ENCODE measurements at places on chromosomes 6 and 20.

DNA sequence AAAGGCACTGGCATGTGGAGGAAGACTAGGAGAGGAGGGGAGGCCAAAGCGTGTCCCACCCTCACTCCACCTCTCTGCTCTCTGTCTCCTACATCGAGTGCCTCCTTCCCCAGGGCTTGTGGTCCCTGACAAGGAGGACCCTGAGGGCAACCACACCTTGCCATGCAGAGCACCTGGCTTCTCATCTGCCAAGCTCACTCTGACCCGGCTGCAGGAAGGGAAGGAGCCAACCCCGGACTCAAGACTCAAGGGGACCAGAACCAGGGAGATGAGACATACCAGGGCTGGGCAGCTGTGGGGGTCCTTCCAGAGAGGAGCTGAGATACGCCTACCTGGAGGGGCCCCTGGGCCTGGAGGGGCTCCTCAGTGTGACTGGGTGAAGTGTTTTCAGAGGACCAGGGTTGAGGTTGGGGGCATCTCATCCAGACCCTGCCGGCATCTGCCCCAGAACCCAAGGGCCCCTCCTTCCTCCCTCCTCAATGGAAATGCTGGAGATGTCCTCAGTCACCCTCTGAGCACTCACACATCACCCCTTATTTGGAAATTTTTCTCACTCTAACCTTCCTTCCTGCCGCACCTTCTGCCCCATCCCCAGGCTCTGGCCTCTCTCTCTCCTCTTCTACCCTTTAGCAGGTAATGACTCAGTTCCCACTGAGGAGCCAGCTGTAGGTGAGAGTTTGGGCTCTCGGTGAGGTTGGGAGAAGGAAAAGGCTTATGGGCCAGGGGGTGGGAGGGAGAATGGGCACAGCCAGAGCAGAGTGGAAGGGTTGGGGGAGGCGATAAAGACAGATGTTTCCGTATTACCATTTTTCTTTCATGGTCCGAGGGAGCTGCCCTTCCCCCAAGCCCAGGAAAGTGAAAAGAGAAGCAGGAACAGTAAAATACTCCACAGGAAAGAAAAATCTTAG, 32.0 kb upstream of the POU5F1 start:
- no peak for ATAC-seq

GRCh38 chr6:155234167-155234566, 29.6 kb upstream of the CLDN20 start:
- ATAC-seq = no peak

DNA sequence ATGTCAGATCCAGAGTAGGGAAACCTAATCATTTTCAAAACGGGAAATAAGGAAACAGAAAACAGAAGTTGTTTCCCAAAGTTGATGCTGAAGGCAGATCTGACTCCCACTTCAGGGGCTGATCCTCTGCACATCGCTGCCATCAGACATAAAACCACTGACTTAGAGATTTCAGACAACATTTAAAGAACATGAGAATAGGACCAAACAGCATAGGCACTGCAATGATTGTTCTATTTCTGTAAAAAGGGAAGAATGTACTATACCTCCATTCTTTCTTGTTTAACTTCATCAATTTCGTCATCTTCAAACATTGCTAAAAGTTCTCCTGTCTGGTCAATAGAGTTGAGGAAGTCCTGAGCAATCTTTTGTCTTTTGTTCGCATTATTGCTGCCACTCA, 324.7 kb upstream of the RUNX2 start:
- no peak for ATAC-seq

GRCh38 chr6:85600713-85601313, 7.2 kb upstream of the SNX14 start:
- ATAC-seq = no peak

DNA sequence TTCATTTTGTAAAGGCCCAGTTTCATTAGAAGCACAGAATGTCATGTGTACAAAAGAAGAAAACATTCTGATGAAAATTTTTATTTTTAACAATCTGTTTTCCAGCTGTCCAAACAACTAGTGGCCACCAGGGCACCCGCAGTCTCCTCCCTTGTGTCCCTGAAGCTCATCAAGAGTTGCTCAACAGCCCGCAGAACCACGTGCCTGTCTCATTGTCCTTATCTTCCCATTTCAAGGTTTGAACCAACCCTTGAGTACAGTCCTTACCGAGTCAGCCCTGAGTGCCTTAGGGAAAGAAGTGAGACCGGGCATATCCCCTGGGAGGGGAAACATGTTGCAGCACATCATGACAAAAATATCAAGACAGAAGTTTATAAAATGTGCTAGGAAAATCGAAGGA, 15.9 kb upstream of the ZNF133 start:
- ATAC-seq = no peak

DNA sequence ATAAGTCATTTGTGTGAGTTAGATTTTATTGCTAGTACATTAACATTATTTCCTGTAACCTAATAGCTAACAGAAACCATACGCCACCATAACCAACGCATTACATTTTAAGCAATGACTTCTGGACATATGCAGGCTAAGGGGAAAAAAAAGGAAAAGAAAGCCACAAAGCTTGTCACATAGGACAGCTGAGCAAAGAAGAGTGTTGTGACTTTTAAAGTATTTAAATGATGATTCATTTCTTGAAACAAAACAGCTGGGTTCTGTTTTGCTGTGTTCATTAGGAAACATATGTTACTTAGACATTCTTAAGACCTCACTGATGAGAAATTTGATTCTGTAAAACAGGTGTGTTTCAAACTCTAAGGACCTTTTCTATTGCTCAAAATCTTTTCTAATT, 171.4 kb downstream of the COL9A1 start:
- peak; percentile 59 for ATAC-seq

- no peak for ATAC-seq
These were observed 24.7 kb downstream of the DACT2 start for GRCh38 chr6:168294901-168295300.

- ATAC-seq = no peak
These were observed 33.2 kb downstream of the SERPINB6 start for GRCh38 chr6:2938004-2938631.

GRCh38 chr20:60062431-60063047, 104.3 kb downstream of the CDH26 start:
- ATAC-seq = no peak

DNA sequence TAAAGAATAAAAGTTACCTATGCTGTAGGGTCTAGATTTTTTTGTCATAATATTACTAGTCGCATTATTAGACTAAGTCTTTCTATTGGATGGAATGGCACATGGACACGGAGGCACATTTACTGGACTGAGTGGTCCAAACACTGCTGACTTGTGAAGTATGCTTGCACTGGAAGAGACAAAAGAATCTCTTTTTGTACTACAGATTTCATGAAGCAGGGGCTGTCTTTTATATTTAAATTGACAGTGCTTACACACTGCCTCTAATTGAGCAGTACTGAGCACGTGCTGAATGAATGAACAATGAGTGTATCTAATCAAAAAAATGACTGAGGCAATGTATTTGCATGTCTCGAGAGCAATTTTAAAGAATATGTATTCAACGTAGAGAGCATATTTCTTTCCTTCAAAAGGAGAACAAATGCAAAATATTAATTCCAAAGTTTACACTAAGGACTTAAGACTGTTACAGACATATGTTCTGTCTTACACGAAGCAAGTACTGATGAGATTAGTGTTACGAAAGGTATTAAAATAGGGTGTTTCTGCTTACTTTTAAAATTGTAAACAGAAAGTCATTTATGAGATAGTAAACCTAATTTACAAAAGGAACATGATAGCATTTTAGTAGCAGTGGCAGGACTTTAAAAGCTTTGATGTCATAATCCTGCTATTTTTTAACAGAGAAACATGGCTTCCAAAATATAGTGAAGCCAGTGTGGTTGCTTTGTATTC, 8.3 kb downstream of the ELOVL2 start:
- ATAC-seq = no peak

- no peak for ATAC-seq
These were observed 35.8 kb downstream of the TBX18 start for GRCh38 chr6:84728602-84729001.

DNA sequence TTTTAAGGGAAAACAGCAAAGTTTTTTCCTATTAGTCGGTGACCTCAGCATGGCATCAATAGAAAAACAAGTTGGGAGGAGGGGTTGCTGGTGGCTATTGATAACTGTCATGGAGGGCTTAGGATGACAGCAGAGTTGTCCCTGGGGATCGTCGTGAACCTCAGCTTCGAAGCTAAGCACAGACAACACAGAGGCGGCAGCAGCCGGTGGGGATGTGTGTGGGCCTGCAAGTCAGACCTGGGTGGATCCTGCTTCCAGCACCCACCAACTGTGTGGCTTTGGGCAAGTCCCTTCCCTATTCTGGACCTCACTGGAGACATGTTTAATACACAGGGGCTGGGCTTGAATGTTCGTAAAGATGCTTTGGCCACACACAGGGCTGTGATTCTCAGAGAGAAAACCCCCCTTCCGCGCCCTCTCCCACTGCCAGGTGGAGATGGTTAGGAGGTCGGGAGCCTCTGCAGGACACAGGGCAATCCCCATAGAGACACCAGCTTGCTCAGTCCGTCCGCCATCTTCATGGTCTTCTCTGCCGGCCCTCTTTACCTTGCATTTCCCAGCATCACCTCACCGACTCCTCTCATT, 83.1 kb upstream of the TOX2 start:
- no peak for ATAC-seq

GRCh38 chr6:67717281-67717680, 917.8 kb upstream of the ADGRB3 start:
- ATAC-seq = no peak

DNA sequence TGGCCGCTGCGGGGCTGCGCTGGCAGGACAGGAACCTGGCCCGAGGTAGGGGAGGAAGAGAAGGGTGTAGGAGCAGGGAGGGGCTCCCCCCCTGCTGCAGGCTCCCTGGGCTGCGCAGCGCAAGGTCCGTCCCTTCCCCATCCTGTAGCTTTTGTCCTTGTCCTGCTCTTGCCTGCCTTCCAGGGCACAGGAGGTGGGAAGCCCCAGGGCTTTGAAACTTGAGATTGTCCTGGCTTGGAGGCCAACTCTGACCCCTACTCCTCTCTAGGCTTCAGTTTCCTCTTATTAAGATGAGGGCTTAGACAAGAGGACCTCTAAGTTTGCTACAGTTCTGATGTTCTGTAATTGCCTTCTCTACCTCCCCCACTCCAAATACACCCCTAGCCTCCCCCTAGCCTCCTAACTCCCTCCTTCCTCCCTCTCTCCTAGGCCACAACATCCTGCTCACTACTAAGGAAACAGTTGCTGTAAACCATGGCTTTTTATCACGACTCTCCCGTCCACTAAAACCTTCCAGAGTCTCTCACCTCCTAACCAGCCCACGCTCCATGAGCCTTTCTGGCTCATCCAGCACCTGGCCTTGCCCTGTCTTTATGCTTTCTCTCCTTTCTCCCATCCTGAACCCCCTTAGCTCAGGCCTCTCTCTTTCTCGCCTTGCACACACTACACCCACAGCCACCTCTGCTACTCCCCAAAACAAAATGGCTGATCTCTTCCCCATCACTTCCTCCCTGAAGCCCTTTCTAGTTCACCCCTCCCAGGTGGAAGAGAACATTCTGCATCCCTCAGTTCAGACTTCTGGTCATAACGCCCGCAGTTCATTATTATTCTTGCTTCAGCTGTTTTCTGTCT, 10.2 kb downstream of the UNC5CL start:
- peak; percentile 51 for ATAC-seq

- no peak for ATAC-seq
These were observed 1.9 kb downstream of the RAB32 start for GRCh38 chr6:146545581-146545980.

GRCh38 chr6:24126586-24127192, 674 bp downstream of the NRSN1 start:
- ATAC-seq = no peak

- no peak for ATAC-seq
These were observed 77.1 kb downstream of the GPR63 start for GRCh38 chr6:96760153-96760687.

GRCh38 chr6:13941902-13942301, 17.1 kb downstream of the RNF182 start:
- no peak for ATAC-seq

GRCh38 chr6:156925718-156926607, 148.8 kb downstream of the ARID1B start:
- ATAC-seq = no peak

GRCh38 chr6:34021554-34022190, 124.2 kb downstream of the GRM4 start:
- no peak for ATAC-seq

- ATAC-seq = no peak
These were observed 126.3 kb downstream of the PRND start for GRCh38 chr20:4848041-4848440.

GRCh38 chr6:5215799-5216198, 45.0 kb downstream of the LYRM4 start:
- ATAC-seq = no peak

DNA sequence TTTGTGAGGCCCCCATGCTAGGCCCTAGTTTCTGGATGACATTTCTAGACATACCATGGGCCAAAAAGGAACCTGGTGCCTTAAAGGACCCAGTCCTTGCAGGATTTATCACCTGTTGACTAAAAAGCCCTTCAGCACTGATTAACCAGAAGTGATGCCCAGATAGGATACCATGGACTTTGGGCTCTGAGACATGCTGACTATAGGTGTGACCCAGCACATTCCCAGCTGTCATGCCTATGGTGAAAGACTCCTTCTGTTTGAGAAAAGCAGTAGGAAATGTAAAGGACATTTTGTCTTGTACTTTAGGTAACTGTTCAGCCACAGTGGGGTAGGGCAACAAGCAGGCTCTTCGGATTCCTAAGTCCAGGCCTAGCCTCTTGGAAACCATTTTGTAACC, 724.2 kb downstream of the CD109 start:
- ATAC-seq = no peak

DNA sequence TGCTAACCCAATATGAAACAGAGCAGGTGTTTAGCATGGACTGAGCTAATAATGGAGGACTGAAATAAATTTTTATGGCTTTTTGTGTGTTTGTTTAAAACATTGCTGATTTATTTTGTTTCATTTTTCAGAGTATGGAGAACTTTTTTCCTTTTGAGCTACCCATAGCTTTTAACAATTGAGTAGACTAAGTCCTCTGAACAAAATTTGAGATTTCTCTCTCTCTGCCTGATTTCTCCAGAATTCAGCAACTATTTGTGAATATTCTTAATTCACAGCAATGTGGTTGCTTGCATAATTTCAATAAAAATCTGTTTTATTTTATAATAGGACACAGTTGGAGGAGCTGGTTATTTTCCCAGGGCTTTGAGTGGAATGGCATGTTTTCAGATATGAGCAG, 103.7 kb downstream of the TPBG start:
- ATAC-seq = no peak

GRCh38 chr6:10723567-10723881, 654 bp downstream of the TMEM14C start:
- no peak for ATAC-seq

GRCh38 chr6:166687070-166687878, 60.2 kb upstream of the RPS6KA2 start:
- peak; percentile 66 for ATAC-seq

Measured in stimulated activated memory B cell treated with anti-CD40 and anti-IgM and Interleukin-4, amounts not matched to agents 10 μg/mL and 1 μg/mL and 100 μg/mL, for 72 hours (primary cell).